T follicular helper cell (primary cell): ENCODE measurements at places on chromosomes 2 and 18.
A peak's percentile ranks its signal among the peaks of the same experiment; 100 is the strongest.

- no peak for DNase-seq
These were observed 1389.1 kb upstream of the TMEFF2 start for GRCh38 chr2:193583638-193584400.

GRCh38 chr2:64562148-64562784 is 38.1 kb downstream of the AFTPH start:
- DNase-seq = no peak

DNA sequence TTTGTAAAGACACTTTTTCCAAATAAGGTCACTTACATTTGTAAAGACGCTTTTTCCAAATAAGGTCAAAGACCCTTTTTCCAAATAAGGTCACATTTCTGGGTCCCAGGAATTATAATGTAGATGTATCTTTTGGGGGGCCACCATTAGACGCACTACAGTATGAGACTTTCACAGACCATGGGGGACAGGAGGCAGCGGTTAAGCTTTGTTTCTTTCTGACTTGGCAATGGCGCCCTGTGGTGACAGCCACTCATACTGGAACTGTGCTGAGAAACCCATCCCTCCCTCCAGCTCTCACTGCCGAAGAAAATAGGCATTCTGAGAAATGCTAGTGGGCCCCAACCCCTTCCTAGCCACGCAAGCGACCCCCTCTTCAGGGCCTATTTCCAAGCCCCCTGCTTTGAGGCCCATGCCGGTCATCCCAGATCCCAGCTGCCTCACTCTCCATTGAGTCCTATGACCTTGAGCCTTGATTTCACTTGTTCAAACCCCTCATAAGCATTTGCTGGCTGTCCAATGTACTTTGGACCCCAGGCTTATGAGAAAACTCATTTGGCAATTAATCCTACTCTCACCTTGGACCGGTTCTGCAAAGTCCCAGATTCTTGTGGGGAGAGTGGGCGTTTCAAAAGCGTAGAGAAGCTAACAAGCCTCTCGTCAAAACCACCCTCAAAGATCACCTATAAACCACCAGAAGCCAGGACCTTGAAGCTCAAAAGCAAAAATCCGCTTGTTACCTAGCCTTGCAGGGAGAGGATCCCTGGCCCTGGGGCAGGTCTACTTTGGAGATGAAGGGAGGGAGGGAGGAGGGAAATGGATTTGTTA is 11.3 kb upstream of the SPATA3 start:
- no peak for DNase-seq

- DNase-seq = no peak
These were observed 122.9 kb upstream of the SOX11 start for GRCh38 chr2:5569256-5569655.

DNA sequence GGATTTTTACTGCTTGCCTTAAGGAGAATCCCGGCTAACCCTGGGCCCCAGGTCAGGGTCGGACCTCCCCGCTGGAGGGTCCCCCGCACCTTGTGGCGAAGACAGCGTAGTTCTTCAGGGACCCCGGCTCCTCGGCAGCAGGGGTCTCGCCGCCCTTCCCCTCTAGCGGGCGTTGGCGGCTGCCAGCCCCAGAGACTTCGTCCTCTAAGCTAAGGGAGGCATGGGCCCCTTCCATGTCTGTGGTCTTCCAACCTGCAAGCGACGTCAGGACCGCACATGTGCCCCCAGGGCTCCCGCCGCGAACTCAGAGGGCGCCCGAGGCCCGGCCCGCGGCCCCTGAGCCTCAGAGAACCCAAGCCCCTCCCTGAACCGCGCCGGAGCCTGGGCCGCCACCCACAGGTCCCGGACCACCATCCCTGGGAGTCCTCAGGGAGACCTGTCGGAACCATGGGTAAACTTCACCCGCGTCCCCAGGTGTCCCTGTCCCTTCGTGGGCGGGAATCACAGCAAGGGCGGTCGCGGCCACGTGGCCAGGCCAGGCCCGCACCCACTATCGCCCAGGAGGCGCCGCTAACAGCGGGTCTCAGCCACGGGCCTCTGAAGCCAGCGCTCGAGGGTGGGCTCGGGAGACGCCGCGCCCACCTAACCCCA is 562 bp downstream of the ANKMY1 start:
- DNase-seq = no peak

DNA sequence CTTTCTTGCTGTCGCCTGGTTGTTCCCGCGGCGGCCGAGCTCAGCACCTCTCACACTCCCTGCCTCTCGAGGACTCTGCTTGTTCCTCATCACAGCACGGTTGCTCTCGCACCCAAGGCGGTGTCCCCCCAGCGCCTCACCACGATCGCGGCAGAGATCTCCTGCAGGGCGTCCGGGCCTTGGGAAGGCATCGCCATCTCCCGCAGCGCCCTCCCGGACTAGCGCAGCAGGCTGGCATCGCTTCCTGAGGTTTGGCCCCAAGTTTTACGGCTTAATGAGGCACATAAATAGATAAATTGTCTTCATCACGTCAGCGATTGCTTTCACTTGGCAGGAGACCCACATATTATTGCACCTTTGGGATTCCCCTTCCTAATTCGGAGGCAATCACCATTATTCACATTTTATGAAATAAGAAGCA is 125.4 kb downstream of the RGPD3 start:
- DNase-seq = no peak

- no peak for DNase-seq
These were observed 47.2 kb downstream of the RAD51AP2 start for GRCh38 chr2:17470855-17471641.

- DNase-seq = no peak
These were observed 104.5 kb downstream of the SNTG2 start for GRCh38 chr2:1055014-1055595.

DNA sequence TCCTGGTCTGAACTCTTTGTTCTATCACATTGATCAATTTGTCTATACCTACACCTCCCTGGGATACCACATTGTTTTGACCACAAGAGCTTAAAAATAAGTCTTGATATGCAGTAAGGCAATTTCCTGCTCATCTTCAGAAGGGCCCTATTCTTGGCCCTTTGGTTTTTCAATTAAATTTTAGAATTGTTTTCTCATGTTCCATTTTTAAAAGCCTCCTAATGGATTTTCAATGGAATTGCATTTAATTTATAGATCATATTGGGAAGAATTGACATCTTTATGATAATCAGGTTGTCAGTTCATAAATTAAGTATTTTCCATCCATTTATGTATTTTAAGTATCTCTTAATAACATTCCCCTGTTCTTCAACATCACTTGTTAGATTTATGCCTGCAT is 47.6 kb upstream of the EPAS1 start:
- DNase-seq = no peak

GRCh38 chr2:21078296-21078695 is 34.4 kb upstream of the APOB start:
- DNase-seq = no peak

DNA sequence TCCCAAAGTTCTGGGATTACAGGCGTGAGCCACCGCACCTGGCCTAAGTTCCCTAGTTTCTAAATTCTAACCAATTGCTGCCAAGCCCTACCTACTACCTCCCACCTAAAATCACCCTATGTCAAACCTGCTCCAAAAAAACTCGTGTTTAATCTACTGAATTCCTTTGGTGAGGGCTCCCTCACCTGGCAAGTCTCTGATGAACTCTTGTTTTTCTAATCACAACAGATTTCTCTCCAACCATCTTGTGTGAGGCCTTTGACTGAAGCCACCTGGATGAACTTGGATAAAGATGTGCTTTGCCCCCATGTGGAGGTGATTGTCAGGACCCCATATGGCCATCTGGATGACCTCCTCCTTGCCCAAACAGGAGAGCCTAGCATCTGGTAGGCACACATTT is 17.4 kb upstream of the SLC35G4 start:
- DNase-seq = no peak

DNA sequence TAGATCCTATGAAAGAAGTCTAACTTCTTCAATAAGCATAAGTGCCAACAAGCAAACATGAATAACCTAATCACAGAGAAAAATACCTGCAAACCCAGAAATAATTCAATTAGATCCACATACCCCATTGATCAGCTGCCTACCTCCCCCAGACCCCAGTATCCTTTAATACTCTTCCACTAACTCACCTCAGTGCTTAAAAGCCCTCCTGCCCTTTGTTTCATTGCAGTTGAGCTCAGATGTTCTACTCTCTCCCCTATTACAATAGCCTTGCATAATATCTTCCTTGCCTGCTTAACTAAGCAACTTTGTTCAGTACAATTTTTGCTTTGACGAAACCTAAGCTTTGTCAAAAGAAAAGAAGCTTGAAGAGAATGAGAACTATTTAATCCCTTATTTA is 156.0 kb upstream of the ZC3H15 start:
- no peak for DNase-seq

DNA sequence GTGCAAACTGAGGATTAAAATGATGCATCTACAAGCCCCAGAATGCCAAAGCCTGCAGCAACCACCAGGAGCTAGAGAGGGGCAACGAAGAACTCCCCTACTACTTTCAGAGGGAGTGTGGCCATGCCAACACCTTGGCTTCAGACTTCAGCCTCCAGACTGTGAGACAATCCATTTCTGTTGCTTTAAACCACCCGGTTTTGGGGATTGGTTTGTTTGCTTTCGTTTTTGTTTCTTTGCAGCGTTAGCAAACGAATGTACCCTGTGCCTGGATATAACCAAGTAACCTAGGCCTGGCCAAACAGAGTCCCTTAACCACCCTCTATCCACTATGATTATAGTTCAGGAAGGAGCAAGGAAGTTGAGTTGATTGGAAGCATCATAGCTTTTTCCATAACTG is 171.2 kb upstream of the NCK2 start:
- no peak for DNase-seq

- no peak for DNase-seq
These were observed 66.7 kb upstream of the RPL31 start for GRCh38 chr2:100935372-100935752.

DNA sequence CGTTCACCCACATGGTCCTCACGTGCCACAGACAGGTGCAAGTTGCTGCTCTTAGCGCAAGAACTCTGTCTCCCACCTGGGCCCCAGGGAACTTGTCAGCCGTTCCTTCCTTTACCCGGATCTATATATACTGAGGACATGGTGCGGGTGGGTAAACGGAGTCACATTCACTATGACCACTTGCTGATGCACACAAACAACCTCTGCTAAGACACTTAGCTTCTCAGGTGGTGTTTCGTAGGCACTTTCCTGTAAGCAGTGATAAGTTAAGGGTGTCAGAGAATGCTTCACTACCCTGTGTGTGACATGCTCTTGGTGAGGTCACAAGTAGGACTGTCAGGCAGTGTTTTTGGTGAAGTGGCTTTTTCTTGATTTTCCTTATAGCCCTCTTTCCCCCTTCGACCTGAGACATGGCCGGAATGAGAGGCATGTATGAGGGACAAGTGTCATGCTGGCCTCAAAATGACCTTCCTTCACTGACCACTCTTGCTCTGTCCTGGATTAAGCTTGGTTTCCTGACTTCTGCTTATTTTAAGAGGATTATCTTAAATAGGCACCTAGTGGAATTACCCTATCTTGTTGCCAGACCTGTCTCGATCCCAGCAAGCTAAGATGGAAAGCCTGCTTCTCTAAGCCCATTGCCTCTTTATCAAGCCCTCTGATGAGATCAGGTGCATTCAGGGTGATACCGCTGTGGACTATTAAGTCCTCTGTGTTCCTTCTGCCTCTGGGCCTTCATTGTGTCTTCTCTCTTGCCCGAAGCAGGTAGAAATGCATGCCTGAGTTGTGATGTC is 97.1 kb upstream of the CELF4 start:
- DNase-seq = no peak

DNA sequence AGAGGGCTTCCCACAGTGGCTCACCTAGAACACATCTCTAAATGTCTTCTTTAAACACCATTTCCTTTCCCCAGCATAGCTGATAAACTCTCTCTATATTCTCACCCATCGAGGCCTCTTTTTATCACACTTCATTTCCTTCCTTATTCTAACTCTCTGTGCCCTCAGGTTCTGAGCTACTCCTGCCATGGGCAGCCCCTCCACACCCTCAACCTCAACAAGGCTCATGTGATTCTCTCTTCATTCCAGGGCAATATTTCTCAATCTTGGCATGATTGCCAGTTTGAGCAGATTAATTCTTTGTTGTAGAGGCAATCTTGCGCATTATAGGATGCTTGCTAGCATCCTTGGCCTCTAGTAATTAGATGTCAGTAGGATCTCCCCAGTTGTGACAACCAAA is 999.1 kb downstream of the TSN start:
- no peak for DNase-seq

- no peak for DNase-seq
These were observed 99.0 kb downstream of the CPO start for GRCh38 chr2:207038299-207038698.

DNA sequence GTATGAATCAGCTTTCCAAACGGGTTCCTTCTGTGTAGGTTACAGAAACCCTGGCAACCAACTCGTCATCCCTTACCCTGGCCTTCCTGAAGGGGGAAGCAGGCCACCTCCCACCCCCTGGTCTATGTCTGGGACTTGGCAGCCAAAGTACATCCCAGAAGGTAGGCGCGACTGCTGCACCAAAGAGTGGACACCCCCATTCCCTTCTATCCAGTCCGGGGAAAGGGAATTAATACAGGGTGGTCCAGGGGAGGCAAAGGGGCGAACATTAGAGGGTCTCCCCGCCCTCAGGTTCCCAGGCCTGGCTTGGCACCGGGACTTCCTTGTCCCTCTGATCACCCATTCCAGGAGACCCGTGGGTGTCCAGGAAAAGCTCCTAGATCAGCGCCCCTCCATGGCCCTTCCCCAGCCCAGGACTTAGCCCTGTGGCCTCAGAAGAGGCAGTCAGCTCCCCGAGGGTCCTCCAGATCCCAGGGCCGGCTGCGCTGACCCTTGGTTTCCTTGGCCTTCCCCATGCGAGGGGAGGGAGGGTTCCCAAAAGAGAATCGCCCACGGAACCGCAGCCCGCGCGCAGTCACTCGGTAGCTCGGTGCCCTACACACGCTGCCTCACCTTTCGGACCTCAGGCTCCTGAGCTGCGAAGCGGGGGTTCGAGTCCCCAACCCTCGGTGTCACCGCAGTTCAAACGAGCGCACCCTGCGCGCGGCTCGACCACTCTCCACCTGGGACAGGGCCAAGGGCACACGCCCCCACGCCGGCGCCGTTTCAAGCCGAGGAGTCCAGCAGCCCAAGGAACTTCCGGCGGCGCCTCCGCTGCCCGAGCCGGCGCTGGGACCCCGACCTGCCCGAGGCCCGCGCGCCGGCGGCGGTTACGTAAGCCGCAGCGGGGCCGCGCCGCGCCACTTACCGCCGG is at the start of gene PER2:
TSS of gene PER2 (minus strand) at position 874 of the 913 bp plus-strand sequence. CDS start 10,674 bp downstream, outside the sequence.
- peak; percentile 27 for DNase-seq

DNA sequence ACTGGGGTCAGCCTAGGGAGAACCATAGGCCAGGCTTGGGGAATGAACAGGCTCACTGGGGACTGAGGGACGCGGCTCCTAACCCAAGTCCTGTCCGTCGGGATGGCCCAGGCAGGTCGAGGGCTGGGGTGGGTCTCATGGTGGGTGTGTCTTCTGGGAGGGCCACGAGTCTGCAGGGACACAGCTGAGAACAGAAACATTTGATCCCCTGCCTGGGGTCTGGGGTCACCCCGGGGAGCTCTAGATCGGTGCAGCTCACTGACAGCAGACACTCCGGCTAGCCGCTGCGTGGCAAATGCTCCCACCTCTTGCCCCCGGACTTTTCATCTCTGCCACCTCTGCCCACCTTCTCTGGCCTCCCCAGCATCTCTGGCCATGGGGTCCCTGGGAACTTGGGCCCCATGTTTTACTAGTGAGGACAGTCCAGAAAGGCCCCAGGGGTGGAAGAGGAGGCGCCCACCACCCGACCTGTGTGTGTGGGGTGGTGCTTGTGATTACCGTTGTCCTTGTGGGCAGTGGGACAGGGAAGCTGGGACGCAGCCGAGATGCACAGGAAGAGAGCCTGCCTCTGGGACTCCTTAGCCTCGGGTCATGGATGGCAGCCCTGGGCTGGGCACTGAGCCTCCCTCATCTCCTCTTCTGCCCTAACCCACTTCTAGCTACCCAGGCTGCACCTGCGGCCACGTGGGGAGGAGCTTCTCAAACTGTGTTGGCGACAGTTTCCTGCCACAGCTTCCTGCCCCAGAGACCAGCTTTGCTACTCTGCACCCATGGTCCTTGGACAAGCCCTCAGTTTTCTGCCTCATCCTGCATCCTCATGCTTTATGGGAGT is 4.9 kb downstream of the ZAP70 start:
- DNase-seq = peak; percentile 58
